ENCODE measurements at places on chromosomes 6 and 20.
A peak's percentile ranks its signal among the peaks of the same experiment; 100 is the strongest.

DNA sequence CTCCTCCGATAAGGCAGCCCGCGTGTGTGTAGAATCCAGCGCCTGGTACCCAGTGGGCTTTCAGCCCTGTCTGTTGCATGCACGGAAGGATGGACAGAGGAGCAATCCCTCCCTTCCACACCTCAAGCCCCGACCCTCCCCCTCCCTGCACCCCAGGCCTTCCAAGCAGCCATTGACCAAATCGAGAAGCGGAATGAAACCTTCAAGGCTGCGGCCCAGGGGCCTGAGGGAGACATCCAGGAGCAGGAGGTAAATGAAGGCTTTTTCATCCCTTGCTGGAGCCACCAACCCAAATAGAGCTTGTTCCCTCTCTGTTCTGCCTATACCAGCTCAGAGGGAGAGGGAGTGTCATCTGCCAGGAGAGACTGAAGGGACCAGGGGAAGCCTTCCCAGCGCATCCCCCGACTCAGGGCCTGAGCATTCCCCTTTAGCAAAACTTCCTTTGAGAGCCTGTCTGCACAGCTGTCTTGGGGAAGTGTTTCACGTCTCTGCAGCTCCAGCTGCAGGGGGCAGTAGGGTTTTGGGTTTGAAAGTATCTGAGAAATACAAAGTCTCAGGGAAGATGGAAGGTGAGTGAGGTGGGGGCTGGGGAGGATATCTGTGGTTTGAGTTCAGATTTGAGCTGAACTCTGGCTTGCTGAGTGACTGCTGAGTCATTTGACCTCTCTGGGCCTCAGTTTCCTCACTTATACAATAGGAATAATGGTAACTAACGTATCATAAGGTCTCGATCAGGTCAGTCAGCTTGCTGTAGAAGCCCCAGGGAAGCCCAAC, 16.1 kb downstream of the FGD2 start:
- DNase-seq: peak; percentile 45

DNA sequence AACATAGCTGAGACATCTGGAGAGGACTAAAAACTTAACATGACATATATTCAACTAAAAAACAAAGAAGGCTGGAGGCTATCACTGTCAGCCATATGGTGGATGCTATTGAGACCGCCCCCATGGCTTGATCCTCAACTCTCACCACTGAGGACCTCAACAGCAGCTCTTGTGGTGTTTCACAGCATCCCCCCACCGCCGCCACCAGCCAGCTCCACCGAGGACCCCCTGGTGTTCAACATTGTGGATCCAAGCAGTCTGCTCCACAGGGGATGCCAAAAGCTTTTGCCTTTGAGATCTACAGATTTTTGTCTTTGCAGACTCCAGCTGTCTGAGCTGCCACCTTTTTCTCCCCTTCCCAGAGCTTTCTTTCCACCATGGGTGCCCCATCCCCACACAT, 64.6 kb downstream of the NUS1 start:
- no peak for DNase-seq

GRCh38 chr6:125546841-125547251, 202.6 kb upstream of the HEY2 start:
- no peak for DNase-seq

GRCh38 chr6:15464211-15464725, 198.6 kb downstream of the DTNBP1 start:
- no peak for DNase-seq

DNA sequence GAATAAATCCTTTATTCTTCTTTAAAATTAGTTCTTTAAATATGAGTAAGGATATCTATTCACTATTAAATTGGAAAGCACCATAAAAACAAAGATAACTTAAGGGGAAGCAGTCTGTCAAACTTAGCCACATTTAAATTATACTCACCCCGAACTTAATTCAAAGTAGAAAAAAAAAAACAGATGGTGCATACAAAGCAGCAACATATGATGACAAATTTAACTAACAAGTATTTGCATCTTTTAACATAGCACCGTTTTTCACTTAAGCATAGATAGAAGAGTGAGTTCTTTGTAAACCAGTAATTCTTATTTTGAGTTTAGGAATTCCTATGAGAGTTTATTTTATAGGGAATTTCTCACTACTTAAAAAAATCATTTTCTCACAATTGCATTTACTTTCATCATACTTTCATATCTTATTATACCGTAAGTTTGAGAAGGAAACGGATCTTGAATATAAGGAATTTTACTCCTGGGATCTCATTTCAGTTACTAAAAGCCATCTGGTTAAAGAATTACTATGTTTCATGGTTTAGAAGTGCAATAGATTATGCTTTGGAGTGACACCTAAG, 828.2 kb upstream of the MAP3K7 start:
- no peak for DNase-seq

DNA sequence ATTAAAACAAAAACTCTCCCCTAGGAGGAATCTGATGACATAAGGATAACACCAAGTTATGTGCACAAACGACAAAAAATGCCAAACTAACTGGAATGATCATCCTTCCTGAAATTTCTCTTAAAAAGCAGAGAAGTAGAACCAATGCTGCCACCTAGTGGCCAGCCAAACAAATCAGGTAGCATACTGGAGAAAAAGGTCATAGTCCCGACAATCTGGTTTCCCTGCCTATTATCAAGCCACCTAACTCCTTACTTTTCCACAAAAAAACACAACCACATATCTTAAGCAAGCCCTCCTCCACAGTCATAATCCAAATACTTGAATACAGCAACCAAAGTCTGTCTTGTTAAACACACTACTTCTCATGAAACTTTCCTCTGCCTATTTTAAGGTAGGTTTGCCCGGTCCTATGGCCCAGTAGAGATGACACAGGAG, 5.3 kb downstream of the OARD1 start:
- peak; percentile 72 for DNase-seq

DNA sequence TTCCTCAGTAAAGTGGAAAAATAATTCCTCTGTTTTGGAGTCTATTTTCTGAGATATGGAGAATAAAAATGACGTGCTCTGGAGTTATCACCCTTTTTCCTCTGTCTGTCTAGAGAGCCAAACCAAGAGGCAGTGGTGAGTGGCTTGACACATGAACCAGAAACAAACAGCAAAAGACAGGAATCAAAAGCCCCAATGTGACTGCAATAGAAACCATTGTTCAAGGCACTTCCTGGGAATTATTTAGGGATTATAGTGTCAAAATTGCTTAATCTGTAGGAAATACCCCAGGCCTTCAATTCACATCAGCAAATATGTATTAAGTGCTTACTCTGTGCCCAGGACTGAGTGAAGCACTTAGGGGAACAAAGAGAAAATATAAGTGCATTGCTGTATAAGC, 560.4 kb upstream of the JAG1 start:
- DNase-seq: peak; percentile 2

DNA sequence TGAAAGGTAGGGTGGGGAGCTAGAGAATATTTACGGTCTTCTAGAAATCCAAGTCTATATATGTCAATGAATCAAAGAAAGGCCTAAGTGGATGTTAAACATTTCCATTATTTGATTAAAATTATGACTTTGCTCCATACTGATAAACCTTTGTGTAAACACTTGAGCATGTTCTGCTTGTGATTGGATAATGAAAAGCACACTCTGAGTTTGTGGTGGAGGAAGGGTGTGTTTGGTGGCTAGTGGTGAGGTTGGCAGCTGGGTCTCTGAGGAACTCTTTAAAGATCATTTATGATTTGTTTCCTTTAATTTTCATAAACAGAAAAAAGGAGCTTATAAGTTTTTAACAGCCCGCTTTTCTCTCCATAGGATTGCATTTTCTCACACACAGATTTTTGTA, 84.7 kb downstream of the RFPL4B start:
- DNase-seq: no peak

GRCh38 chr6:20610636-20611370, 76.5 kb downstream of the CDKAL1 start:
- peak; percentile 71 for DNase-seq
